ENCODE measurements at places on chromosomes 11 and 22. TPM values are rescaled to one million over a fixed set of nuclear protein-coding genes. Genes with fewer than 3 reads are reported as not detected.

DNA sequence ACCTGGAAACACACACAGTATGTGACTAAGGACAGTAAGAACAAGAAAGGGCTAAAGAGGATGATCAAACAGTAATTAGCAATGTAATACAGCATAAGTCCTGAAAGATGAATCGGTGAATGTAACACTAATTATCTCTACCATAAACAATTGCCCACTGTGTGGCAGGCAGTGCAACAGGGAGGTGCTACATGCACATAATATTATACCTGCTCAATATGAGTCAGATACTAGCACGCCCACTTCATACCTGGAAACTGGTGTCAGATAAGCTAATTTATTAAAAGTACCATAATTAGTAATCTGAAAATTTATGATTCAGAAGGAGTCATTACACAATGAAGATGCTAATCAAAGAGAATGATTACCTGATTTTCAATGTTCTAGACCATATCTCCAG, 14.9 kb downstream of the CASP12 start:
- DNase-seq = no peak

The ARHGAP32 gene
- 3.5 TPM for total RNA-seq

GRCh38 chr11:117733316-117733715, 63.7 kb downstream of the DSCAML1 start:
- no peak for DNase-seq

GRCh38 chr11:65366340-65366773, 11.8 kb downstream of the TIGD3 start:
- DNase-seq = peak; percentile 90

The LGALS12 gene
- not detected for total RNA-seq

DNA sequence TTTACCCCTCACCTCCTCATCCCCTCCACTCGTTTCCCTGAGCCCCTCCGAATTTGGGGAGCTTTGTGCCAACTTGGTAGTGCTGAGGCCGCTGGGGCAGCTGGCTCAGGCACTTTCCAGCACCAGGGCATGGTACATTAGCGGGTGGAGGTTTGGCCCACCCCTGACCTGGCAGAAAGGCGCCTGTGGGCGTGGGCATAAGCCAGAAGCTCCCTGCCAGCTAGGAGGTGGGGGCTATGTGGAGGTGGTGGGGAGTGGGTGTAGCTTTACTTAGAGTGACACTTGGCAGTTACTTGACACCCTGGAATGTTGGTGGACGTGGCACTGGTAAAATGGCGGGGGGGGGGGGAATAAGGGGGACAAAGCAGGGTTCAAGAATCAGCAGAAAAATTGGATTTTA, 10.3 kb upstream of the IGF2 start:
- DNase-seq = no peak

DNA sequence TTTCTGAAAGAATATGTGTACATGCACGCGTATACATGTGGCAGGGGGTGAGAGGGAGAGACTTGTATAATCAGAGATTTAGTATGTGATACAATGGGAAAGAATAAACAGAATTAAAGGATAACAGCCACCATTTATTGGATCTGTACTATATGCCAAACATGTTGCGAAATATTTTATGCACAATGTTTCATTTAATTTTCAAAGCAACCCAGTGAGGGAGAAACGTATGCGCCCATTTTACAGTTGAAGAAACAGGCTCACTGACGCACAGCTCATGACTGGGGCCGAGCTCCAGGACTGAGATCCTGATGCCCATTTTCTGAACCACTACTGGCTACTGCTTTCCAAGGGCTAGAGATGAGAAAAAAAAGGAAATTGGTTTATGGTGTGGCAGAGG, 3.3 kb upstream of the OAF start:
- DNase-seq = no peak

DNA sequence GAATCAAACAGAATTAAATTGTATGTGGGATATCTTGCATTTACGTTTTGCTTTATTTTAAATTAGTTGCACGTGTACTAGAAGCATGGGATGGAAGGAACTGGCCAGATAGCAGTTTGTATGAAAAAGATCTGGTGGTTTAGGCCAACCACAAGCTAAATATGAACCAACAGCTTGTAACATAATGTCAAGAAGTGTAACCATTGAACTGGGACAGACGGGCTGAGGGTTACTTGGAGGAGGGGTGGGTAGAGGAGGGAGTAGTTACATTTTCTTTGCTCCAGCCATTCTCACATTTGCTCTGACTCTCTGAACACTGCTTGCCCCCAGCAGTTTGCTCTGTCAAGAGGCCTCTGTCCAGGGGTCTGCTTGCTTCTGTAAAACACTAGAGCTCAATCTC, 31.7 kb upstream of the CXCR5 start:
- no peak for DNase-seq

DNA sequence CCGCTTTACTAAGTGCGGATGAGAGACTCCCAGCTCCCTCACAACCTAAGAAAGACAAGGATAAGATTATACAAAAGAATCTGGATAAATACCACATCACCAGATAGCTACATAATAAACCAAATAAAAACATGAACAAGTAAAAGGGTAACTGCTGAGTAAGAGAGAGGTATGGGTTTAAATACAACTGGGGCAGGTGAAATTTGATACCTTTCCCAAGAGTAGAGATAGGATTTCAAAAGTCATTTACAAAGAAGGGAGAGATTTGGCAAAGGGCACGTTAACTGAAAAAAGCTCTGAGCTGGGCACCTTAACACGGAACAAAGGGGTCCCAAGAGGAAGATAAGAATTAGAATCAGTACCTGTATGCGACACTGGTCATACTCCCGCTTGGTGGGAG, 1.7 kb downstream of the UBXN1 start:
- no peak for DNase-seq

DNA sequence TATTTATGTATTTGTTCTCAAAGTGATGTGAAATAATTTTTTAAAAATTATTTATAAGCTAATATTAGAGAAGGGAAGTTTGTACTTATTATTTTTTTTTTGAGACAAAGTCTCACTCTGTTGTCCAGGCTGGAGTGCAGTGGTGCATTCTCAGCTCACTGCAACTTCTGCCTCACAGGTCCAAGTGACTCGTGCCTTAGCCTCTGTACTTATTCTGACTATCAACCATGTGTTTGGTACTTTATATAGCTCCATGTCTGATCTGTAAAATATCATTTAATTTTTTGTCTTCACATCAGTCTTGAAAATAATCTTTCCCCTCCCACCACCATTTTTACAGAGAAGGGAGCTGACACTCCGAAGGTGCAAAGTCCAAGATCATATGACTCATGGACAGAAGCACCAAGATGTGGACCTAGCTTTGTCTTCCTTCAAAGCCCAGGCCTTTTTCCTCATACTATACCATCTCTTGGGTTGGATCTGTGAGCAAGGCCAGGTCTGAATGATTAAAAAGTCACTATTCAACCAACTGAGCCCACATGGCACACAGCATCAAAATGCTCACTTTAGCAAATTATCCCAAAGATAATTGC, 32.4 kb upstream of the EED start:
- no peak for DNase-seq

DNA sequence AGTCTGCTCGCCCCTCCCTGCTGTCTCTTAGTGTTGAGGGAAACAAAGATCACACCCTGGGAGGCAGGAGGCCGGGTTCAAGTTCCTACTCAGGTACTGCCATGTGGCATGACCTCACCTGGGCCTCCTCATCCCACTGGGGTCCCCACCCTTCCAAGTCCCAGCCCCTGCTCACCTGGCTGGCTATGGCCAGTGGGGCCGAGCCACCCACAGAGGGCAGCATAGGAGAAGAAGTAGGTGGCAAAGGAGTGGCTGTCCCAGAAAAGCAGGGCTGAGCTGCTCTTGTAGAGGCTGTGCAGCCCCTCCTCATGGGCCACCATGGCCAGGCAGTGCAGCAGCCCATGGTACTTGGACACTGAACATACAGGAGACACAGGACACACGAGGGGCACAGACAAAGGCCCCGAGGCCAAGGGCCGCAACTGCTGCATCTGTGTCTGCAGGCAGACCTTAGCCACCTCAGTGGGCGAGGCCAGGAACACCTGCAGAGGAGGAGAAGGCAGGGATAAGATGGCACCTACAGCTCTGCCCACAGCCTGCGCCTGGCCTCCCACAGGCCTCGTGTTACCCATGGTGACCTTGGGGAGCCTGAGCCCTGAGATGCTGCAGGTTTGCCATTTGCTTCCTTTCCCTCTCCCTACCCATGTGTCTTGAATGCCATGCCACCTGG, 50.6 kb upstream of the MPEG1 start:
- DNase-seq = peak; percentile 58

- DNase-seq = no peak
Observed at GRCh38 chr11:7531011-7531410, 17.2 kb downstream of the PPFIBP2 start.

GRCh38 chr11:18590571-18590970, 2.0 kb upstream of the UEVLD start:
- DNase-seq = no peak

The APBB1 gene
- 29.2 TPM for total RNA-seq

- no peak for DNase-seq
Observed at GRCh38 chr11:109960831-109961230, 132.4 kb upstream of the ZC3H12C start.

DNA sequence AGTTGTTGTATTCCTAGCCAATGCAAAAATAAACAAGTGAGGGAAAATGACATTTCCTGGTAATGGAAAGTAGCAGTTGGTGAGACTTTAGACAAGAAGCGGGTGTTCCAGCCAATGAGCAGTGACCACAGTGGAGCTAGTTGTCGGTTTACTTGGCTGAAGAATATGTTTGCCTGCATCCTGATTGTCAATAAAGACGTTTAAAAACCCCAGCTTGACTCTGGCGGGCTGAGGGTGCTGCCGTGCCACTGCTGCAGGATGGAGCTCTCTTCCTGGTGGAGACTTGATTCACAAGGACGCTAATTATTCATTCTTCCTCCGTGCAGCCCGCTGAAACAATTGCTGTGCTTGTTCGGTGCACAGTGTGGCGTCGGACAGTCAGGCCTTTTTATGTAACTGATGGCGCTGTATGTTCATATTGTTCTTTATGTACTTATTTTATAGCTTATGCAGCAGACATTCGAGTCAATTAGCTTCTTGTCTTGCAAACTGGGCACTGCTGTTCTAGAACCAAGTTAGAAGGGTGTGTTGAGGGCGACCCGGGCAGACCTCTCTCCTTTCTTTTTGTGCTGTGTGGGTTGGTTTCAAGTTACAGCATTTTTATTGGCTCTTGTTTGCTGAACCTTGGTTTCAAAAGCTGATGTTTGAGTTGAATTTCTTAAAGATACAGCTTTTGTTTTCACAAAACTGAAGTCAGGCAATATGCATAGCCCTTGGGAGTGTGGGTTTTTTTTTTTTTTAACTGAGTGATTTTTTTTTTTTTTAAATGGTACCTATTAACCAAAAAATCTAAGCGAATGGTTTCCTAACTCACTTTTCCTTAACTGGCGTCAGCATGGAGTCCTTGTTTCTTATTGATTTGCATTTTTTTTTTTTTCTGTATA, 153.9 kb downstream of the TEAD1 start:
- DNase-seq = peak; percentile 56

GRCh38 chr11:68818181-68818580, 23.5 kb downstream of the CPT1A start:
- no peak for DNase-seq

DNA sequence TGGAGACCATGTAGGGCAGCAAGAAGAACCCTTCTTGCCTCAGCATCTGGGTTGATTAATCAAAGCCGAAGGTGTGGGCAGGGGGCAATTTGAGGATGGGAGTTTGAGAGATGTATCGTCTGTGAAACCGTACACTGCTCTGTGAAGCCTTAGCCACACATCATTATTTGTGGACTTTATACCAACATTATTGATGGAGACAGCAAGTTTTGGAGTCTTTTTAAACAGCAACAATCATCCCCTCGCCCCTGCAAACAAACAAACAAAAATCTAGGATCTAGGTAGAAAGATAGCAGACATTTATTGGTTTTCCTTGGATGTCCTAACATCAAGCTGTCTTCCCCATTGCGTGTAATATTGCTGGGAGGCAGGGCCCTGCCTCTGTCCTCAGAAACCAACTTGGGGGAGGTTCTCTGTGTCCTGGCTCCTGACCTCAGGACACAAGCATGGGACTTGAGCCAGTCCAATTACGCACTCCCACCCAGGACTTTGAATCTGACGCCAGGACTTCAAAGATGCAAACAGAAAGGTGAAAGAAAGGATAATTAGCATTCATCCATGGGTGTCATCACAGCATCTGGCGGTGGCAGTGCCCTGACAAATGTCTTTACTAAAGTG, 61.6 kb upstream of the PLET1 start:
- DNase-seq = no peak

GRCh38 chr11:19352072-19352770, 111.5 kb upstream of the E2F8 start:
- no peak for DNase-seq

DNA sequence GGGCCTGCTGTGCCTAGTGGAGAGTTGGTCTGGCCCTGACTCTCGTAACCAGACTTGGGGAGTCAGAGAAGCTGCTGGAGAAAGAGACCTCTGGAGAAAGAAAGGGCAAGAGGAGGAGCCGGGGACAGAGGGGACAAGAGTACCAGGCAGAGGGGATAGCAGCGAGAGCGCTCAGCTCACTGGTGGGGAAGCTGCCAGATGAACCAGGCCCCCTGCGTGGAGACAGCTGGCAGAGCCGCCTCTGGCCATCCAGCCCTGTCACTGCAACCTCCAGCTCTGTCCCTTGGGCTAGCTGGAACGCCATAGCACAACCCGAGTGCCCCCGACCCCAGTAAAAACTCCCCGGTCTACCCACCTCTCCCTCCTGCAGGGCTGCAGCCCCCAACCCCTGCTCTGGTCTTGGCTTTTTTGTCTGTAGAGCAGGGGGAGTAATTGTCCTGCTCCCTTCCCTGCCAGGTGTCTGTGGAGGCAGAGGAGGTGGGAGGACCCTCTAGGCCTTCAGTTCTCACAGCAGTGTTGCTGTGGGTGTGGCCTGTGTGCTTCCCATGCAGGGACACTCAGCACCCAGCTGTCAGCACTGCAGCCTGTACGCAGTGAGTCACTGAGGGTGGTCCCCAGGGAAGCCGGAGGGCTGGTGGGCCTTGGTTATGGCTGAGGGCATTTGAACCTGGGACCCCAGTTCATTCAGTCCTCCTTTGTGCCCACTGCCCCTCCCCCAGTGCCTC, 4.8 kb upstream of the SUN2 start:
- DNase-seq = no peak

DNA sequence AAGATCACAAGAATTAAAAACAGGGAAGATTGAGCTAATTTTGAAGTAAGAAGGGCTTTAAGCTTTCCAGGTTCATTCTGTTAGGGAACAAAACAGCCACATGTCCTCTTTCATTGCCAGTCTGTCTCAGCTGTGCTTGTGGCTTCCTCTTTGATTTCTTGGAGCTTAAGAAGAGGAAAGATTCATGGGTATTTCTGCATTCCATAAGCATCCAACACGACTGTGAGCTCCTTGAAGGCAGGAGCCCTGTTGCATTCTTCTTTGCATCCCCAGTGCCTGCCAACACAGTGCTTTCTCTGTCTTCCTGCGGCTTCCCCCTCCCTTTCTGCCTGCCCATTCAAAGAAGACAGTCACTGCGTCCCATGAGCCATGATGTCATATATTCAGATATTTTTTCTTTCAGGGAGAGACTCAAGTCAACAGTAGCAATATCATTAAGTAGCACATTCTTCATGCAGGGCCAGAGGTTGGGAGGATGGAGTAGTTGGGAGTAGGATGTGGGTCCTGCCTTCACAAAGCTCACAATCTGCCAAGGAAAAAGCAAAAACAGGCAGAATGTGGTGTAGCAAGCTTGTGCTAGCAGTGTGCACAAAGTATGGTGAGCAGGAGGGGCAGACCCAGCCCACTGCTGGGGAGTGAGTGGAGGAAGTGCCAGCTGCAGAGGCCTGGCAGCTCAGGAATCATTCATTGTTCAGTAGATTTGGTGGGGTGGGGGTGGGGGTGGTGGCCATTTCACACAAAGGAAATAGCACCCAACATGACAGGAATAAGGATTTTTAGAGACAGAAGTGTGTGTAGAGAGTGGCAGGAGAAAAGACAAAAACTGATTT, 162.1 kb upstream of the RASSF10 start:
- no peak for DNase-seq
